ENCODE measurements at places on chromosomes 1 and 21.

GRCh38 chr1:57377339-57378139 is 46.3 kb downstream of the DAB1 start:
- no peak for DNase-seq

GRCh38 chr1:209620487-209620884 is 31.7 kb downstream of the LAMB3 start:
- peak; percentile 98 for DNase-seq

DNA sequence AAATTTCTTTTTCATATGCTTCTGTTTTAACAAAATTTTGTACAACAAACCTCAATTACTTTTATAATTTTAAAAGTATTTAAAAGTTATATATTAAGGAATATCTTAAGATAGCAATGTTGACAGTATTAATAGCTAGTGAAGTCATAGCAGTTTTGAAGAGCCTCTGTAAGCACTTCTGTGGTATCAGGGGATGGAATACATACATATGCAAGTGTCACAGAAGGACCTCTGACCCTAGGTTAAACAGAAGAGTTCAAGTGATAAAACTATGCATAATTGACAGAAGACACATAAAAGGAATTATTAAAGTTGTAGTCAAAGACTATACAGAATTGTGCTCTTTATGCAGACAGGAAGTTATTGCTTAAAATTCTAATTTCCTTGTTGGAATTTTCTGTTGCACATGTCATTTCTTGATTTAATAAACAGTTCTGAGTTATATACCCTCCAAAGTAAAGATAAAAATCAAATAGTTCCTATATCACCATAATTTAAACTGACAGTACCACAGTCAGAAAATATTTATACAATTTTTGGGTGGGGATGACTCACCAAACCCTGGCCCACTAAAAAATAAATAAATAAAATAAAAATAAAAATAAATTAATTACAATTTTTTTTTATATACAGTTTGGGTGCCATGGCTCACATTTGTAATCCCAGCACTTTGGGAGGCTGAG is 27.1 kb downstream of the IPP start:
- no peak for DNase-seq

- DNase-seq = no peak
These were observed 55.0 kb downstream of the CAMSAP2 start for GRCh38 chr1:200793677-200794076.

DNA sequence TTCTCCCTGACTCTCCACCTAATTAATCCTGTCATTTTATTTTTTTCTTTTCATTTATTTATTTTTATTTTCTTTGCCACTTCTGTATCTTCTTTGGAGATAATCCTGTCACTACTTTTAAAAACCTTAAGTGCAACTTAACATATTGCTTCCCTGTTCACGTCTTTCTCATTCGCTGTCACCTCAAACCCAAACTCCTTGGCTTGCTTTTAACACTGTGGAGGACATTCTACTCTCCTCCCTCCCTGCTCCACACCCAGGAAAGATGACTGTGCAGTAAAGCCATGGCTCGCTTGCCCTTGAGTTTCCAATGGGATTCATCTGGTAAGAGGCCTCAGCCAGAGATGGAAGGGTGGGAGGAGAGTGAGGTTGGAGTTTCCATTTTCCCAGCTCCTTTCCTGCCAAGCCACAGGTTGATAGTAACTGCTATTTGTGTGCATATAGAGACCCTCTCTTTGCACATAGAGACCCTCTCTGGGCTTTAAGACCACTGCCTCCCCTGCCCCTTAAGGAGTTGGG is 6.4 kb upstream of the BRWD1 start:
- DNase-seq = no peak

DNA sequence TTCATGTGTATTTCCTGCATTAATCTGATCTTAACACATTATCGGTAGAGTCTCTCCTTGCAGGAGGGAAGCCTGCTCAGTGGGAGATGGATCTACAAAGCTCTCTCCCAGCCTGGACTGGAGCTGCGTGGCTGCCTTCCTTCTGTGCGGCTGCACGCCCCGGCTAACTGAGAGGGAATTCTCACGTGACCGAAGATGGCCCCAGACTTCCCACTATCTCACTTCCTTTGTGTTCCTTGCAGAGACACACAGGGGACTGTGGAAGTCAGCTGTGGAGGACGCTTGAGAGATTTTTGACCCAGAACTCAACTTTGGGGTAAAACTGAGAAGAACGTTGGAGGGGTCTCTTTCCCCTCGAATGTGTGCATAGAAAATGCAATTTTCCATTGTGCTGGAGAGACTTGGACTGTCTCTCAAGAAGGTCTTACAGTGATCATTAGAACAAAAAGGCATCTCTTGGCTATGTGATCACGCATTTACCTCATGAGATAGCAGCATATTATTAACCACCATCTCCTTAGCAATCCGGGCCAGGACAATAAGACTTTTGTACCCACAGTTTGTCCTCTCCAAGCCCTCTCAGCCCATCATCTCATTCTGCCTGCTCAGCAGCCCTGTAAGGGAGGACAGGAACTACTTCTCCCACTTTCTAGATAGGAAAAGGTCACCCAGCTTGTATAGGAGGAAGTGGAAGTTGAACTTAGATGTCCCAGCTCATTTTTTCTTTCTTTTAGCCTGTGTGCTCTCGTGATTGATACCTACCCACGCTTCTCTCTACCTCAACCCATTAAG is 49.3 kb upstream of the TARBP1 start:
- no peak for DNase-seq

GRCh38 chr21:36207577-36208320 is 51.1 kb downstream of the DOP1B start:
- no peak for DNase-seq

- no peak for DNase-seq
These were observed 13.6 kb upstream of the SLC25A34 start for GRCh38 chr1:15722411-15722810.

DNA sequence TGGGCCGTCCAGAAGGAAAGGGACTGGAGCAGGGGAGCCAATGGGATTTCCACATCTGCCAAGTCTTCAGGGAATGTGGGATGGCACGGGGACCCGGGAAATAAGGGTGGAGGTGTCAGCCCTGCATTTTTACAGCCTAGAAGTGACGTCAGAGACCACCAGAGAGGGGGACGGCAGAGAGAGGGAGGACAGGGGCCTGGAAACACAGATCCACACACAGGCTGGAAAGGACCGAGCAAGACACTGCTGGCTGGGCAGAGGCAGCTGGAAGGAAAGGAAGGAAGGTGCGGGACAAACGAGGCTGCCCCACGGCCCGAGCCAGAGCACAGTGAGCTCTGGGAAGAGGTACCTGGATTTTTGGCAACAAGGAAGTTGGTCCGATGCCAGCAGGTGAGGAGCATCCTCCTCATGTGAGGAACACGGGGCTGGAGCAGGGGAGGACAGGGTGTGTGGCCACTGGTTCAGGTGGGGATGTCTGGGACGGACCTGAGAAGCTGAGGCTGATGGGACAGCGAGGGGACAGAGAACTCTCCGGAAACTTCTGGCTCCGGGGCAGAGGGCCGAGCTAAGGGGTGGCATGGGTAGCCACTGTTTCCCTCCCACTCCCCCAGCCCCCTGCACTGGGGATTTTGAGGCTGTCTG is 138.3 kb downstream of the PGBD5 start:
- DNase-seq = no peak

DNA sequence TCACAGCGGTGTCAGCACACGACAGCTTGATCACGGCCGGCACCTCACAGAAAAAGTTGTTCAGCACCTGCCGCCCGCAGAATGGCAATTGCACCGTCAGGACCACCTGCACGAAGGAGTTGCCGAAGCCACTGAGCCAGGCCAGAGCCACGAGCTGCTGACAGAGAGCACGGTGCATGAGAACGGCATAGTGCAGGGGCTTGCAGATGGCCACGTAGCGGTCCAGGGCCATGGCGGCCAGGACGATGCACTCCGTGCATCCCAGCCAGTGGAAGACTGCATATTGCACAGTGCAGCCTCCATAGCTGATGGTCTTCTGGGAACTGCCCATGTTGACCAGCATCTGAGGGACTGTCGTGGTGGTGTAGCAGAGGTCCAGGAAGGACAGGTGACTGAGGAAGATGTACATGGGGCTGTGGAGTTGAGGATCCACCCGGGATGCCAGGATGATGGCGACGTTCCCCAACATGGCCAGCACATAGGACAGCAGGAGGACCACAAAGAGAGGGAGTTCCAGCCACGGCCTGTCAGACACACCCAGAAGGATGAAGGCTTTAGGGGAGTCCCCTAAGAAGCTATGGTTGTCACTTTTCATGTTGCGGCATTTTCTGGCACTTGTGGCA is 6.4 kb downstream of the OR2B11 start:
- no peak for DNase-seq

DNA sequence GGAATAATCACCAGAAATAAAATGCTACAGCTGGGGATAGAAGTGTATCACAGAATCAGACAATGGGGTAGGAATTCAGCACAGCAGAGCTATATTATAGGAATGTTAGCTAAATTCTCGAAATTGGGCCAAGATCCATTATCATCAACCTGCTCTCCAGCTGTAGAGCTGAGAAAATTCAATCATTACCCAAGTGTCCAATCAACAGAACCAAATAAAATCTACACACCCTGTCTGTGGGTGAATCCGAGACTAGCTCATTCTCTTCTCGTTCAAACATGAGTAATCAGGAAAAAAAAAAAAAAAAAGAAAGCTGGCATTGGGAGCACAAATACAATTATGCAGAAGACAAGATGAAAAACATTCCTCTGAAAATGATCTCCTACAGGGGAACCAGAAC is 119.2 kb downstream of the CDC7 start:
- no peak for DNase-seq

GRCh38 chr1:5367306-5367705 is 624.9 kb downstream of the NPHP4 start:
- DNase-seq = no peak

GRCh38 chr1:173669491-173669941 is at the start of gene ANKRD45:
ANKRD45 (minus strand) TSS chr1:173669851; CDS start chr1:173659418, 10,433 bp downstream.
- no peak for DNase-seq
